NCI-H2029 treated with DMSO at 0.1 percent for 48 hours (cell line): ENCODE measurements at places on chromosomes 3 and 15.

- no peak for DNase-seq
Observed at GRCh38 chr3:82093641-82094040, 332.2 kb upstream of the GBE1 start.

GRCh38 chr3:197600796-197601565 lies 45.2 kb upstream of the BDH1 start:
- no peak for DNase-seq

DNA sequence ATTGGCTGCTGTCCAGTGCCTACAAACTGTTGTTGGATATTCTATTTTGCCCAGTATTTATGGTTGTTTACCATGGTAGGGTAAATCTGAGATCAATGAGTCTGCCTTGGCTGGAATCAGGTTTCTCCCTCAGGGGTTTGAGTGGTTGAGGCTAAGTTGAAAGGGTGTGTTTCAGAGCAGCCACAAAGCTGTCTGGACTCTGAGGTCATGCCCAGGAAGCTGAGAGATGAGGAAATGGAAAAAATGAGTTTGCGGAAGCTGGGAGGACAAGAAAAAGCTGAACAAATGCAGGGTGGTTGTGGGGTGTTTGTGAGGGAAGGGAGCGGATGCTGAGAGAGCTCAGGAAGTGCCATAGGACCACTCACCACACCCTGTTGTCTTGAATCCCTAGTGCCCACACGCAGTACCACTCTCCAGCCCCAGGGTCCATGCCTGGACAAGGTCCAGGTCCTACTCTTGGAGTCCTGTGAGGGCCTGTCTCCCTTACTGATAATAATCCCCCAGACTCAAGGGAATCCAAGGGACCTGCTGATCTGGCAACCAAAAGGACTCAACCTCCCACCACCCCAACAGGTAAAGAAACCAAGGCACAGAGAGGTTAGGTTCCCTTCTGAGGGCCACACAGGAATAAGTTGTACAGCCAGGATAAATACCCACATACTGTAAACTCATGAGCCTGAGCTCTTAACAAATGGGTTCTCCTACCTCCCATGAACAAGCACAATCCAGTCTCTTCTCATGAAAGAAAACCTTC lies 81.6 kb downstream of the PPCDC start:
- peak; percentile 36 for DNase-seq

DNA sequence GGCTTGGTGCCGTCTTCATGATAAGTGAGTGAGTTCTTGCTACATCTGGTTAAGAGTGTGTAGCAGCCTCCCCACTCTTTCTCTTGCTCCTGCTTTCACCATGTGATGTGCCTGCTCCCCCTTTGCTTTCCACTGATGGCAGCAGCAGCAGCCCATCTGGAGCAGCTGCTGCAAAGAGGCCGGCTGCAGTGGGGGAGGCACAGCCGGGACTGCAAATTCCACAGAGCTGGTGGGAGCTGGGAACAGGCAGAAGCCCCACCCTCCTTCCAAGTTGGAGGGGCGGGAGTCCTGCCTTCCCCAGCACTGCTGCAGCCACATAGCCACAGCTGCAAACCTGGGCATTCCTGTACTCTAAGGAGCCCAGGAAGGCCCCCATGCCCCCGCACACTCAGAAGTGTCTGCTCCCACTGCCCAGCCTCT lies 62.8 kb upstream of the IMPG2 start:
- DNase-seq = no peak

DNA sequence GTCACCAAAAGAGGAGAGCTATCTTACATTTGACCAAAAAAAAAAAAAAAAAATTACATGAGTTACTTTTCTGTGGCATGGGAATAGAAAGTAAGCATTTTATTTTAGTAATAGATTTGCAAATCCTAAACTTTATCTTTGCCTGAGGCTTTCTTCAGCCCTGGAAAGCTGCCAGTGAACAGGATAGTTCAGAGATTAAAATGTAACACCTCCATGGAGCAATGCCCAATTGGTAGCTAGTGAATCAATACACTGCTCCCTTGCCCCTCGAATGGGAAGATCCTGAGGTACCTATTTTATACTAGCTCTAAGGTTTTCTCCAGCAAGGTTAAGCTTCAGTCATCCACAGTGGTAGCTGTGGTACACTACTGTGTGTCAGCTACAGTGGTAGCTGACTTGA lies 867.1 kb downstream of the NAALADL2 start:
- no peak for DNase-seq

DNA sequence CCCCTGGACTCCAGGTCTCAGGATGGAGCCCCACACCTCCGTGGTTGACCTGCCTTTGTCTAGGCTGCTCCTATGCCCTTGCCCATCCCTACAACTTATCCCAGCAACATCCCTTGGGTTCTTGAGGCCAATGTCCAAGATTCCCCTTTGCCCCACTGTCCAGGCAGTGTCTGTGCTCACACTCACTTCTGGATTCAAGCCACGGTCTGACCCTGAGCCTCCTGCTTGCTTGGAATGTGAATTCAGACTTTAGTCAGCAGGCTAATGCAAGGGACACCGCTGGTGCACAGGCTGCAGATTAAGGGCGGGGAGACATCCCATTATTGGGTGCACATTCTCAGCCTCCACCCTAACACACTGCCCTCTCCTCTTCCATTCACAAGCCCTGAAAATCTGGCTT lies 154.1 kb downstream of the WNT5A start:
- no peak for DNase-seq

DNA sequence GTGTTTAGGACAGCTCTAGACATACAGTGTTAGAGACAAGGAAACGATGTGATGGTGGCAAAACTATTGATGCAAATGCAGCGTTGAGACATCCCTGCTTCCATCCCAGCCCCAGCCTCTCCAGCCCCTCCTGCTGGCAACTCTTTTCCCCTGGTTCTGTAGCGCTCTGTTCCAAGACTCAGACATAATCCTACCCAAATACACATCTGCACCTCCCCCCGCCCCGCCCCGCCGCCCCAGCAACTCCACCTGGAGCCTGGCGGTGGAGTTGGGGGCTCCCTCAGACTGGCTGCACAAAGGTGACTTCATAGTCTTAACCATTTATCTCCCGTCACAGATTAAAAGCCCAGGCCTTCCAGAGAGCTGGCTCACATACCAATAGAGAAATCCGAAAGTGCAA lies 7.2 kb upstream of the SEC22A start:
- DNase-seq = no peak

DNA sequence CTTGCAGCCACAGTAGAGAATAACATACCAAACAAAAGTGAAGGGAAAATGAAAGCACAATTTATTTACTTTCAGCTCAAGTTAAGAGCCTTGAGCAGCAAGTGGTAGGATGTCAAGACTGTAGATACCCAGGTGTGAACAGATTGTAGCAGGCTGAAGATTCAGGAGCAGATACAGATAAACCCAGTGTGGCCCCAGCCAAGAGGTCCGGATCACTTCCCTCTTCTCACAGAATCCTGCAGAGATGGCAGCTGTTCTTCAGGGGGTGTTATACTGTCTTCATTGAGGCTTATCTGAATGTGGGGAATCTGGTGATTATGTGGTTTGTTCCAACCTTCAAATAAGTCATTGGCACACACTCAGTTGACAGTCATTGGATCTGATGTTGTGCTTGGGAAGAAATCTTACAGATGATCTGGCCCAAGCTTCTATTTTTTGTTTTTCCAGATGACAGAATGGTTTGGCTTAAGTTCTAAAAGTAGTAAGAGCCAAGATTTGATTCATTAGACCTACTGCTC lies 2.2 kb downstream of the STARD9 start:
- DNase-seq = no peak

DNA sequence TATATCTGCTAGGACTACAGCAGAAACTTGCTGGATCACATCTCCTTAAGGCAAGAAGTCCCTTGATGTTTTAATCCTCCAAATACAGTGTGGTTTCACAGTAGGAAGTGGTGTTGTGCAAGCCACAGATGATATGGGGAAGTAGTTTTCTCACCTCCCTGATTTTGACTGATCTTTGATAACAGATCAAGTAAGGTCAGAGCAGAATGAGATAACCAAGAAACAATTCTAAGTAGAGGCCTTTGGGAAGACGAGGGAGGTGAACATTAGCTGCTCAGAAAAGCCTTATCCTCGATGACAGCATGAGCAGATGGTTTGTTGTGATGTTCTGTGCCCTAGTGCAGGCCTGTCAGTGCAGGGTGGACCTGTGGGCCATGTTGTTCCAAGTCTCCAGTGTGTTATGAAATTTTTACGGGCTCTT lies 61.3 kb downstream of the RIOX2 start:
- no peak for DNase-seq

GRCh38 chr3:169659096-169659819 lies 4.3 kb downstream of the MECOM start:
- DNase-seq = no peak

- no peak for DNase-seq
Observed at GRCh38 chr3:137335478-137335877, 377.7 kb downstream of the IL20RB start.

DNA sequence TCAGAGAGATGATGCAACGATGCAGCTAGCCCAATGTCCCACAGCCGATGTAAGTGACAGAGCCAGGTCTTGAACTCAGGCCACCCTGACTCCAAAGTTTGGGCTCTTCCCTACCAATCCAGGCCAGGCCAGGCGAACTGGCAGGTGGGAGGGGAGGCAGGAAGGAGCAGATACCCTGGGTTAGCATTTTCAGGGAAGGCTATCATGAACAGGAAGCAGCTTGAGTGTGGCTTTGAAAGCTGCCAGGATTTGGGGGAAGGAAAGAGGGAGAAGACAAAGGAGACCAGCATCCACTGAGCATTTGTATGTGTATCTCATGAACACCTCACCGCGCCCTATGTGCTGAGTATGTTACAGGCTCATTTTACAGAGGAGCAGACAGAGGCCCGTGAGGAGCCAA lies 38.8 kb downstream of the LMCD1 start:
- peak; percentile 8 for DNase-seq

GRCh38 chr3:25826510-25826909 lies 36.6 kb downstream of the OXSM start:
- no peak for DNase-seq

GRCh38 chr3:43515970-43516635 lies 105.7 kb downstream of the ANO10 start:
- DNase-seq = no peak

DNA sequence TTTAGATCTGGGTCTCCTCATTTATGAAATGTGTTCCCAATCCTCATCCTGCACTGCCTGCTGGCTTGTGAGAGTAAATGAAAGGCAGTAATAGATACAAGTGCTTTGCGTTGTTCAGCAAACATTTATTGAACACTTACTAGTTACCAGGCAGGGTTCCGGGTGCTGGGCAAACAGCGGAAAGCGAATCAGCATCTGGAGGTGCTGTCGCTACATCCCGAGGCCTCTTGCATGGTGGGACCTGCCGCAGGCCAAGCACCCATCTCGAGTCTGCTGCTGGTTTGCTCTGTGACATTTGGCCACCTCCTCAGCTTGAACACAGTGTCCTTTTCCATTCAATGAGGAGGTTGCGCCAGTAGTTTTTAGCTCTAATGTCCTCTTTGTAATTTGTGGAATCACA lies 24.8 kb downstream of the TRAK1 start:
- no peak for DNase-seq

GRCh38 chr3:43707998-43708397 lies 17.3 kb downstream of the ABHD5 start:
- DNase-seq = no peak

GRCh38 chr3:115226844-115227445 lies 79.9 kb upstream of the ZBTB20 start:
- no peak for DNase-seq

GRCh38 chr3:159941038-159942000 lies 47.3 kb upstream of the IL12A start:
- no peak for DNase-seq

GRCh38 chr3:181629711-181630110 lies 82.0 kb upstream of the SOX2 start:
- DNase-seq = no peak

- DNase-seq = no peak
Observed at GRCh38 chr15:94844538-94845389, 613.4 kb downstream of the MCTP2 start.

- no peak for DNase-seq
Observed at GRCh38 chr3:69648126-69648525, 91.1 kb upstream of the MITF start.
